ENCODE measurements at places on chromosomes 6 and 20.
A peak's percentile ranks its signal among the peaks of the same experiment; 100 is the strongest.

DNA sequence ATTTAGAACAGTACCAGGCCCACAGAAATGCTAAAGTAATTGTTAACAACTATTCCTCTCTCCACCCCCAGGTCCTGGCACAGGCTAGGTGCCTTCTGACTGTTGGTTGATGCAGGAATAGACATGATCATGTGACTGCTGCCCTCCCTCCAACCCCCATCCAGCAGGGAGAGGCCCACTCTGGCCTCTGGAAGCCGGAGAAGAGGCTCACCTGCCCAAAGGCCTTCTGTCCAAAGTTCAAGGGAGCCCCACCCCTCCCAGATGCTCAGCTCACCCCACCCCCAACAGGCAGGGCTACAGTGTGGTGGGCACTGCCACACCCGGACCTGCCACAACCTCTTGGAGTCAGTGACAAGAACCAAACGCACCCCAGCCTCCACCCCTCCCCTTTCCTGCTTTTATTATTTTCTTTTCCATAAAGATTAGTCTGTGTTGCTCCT, 26.9 kb upstream of the FOXP4 start:
- no peak for DNase-seq

DNA sequence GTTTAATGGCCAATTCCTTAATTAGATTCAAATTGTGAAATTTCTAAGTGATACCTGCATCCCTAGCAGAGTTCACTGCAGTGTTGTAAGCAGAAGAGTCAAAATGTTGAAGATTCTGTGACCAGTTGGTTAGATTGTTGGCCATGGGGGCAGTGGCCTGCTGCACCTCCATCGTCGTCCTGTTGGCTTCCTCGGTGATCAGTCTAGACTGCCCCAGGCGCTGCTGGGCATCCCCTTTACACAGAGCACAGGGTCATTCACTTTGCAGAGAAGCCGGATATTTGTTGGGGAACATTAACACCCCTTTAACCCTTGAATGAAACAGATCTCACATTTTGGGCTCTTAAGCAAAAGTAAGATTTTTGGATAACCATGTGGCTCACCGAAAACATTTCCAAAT, 60.7 kb downstream of the FAM229B start:
- no peak for DNase-seq

- DNase-seq = no peak
These were observed at the start of gene DST for GRCh38 chr6:56642366-56643261. DST (minus strand) TSS chr6:56642889.

- DNase-seq = no peak
These were observed 106.4 kb upstream of the PDE10A start for GRCh38 chr6:165769401-165769800.

GRCh38 chr6:1993042-1993441, 252.4 kb downstream of the GMDS start:
- no peak for DNase-seq

DNA sequence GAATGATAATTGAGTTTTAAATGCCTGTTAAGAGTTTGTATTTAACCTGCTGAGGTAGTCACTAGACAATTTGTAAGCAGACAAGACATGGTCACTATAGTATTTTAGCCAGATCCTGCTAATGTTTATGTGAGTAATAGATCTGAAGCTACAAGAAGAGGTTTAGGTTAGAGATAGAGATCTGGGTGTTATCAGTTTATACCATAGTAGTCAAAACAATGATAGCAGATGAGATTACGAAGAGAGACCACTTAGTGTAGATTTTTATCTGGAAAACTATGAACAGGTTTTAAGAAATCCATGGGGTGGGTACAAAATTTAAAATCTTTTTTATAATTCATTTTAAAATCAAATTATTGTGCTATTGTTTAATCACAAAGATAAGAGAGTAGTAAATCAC, 47.5 kb downstream of the PHIP start:
- DNase-seq = no peak

- no peak for DNase-seq
These were observed 15.4 kb downstream of the EZR start for GRCh38 chr6:158803733-158804143.

DNA sequence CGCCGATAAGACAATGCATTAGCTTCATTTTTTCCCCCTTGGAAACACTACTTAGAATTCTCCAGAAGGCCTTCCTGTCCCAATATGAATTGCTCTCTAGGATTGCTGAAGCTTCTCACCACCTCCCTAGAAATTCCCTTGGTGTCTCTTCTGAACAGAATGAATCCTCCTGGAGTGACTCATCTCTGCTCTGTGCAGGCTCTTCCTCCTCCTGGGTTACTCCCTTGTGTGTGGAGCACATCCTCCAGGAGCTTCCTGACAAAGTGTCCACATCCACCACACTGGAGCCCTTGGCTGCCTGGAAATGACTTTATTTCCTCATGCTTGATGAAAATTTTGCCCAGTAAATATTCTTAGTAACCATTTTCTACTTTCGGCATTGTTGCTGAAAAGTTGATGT, 54.4 kb downstream of the DTNBP1 start:
- no peak for DNase-seq

DNA sequence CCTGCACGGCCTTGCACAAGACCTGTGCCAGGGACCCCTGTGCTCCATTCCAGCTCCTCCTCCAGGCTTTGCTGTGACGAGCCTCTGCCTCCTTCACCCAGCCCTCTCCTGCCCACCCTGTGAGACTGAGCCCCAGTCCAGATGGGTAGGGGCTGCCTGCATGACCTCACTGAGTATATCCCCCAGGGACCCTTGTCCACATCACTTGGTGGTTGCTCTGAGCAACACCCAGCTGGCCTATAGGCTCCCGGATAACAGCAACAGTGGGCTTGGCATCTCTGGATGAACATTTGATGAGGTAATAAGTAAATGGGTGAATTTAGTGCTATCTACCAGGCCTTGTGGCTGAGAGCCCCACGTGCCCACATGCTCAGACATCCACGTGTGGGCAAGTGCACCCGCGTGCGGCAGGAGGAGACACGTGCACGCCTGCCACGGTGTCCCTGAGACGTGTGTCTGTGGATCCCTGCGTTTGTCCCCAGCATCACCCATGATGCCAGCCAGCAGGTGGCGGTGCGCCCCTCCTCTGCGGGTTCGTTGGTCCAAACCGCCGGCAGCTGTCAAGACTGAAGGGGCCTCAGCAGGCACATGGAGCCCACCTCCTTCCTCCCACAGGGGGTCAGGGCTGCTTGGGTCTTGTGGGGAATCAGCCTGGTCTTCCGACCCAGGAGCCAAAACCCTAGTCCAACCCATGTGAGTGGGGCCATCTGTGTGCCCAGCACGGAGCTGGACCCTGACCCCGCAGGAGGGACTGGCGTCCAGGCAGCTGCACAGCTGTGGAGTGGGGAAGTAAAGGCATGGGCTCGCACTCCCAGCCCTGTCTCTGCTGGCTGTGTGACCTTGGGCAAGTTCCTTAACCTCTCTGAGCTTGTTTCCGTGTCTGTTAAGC, 45.9 kb downstream of the FGD2 start:
- DNase-seq = peak; percentile 91

DNA sequence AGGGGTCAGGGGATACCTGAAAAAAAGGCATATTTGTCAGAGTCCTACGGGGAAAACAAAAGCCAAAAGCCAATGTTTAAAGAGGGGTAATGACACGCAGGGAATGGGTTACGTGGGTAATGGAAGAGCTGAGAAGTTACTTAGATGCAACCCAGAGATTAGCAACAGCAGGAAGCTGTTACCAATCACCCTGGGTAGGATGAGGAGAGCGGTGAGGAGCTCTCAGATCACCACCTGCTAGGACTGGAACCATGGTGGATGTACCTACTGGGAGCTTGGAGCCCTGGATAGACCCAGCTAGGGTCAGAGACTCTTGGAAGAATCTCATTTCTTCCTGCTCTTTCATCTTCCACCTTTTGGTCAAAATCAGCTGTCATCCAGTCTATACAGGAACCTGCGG, 51.2 kb upstream of the RNF24 start:
- no peak for DNase-seq

DNA sequence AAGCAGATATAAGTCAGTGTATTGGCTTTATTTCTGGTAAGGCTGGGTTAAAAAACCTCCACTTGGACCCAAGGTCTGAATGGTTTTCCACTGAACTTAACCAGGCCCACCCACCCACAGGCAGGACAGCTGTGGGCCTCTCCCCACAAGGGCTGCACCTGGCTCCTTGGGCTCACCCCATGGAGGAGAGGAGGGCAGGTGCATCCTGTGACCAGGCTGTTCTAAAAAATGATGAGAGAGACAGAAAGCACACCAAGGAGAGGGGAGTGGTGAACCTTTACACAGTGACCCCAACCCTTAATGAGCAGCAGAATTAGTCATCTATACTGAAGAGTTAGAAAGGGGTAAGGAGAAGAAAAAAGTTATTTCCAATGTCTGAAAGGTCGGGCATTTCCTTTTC, 34.5 kb upstream of the DUSP22 start:
- DNase-seq = no peak

GRCh38 chr6:41545247-41545702, 906 bp upstream of the FOXP4 start:
- no peak for DNase-seq

GRCh38 chr6:26358511-26358981, 6.5 kb upstream of the BTN3A2 start:
- DNase-seq = no peak

- no peak for DNase-seq
These were observed 44.7 kb downstream of the SOBP start for GRCh38 chr6:107534571-107535141.

- DNase-seq = no peak
These were observed 56.2 kb downstream of the SNX9 start for GRCh38 chr6:157879034-157879872.

DNA sequence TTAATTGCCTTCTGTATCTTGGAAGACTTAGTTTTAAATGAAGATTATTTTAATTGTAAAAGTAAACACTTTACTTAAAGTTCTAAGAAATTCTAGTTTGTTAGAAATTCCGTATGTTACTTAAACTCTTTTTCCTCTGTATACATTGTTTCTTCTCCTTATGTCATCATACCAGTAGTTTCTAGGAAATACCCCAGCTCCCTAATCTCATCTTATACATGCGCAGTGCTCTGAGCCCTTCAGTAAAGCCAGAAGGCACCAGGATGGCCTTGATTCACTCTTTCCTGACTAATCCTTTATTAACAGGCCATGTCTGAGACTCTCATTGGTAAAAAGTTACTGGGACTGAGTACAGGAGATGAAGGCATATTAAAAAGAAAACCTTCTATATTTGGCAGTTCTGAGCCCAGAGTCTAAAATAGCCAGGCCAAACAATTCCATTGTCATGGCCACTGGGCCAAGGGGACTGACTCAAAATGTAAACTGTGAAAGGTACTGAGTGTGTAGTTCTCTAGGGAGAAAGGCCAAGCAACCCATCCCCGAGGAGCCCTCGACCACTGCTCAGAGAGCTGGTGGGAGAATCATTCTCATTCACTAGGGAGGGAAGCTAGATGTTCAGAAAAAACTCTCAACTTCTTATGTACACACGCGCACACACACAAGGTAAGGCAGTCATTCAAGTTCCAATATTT, 25.0 kb downstream of the SLC22A1 start:
- DNase-seq = no peak

DNA sequence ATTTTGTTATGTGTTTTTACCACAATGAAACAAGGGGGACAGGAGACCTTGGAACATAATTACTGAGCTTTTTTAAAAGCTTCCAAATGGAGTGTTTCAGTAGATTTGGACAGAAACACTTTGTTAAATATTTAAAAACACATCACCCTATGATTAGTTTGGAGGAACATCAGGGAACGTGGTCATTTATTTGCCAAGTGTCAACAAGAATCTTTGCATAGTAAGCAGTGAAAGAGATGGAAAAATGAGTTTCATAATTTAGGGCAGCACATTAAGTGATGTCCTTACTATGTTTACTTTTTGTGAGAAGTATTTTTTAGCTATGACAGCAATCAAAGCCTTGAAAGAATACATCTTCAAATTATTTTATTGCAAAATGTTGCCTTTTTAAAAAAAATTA, 82.6 kb downstream of the PROKR2 start:
- no peak for DNase-seq

GRCh38 chr6:141467041-141467440, 665.7 kb upstream of the GJE1 start:
- no peak for DNase-seq

DNA sequence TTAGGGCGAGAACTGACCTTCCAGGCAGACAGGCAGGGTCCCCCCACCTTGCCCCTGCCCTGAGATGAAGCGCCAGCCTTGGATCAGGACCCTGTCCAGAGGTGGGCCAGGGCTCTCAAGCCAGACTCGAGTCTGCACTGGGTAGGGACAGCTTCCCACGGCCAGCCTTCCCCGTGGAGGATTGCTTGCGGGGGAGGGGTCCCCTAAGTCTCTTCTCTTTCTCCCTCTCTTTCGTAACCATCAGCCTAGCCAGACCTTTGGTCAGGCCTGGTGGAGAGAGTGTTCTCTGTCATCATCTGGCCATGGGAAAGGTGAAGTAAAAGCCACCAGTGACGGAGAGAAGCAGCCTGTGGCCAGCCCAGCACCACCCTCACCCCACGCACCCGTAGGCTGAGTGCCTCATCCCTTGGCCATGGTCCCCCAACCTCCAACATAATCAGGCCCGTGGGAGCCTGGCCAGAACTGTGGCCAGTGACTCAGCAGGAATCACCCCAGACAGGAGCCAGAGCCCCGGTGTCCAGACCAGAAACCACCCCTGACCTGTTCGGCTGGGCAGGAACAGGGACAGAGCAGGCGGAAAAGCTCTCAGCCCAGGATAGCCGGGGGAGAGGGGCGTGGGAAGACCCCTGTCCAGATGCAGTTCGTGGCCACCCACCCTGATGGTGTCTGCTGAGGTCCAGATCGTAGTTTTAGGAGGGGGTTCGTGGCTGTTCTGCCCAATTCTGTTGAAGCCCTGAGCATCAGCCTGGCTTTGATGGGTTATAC, 47.1 kb downstream of the SNAI1 start:
- DNase-seq = no peak

DNA sequence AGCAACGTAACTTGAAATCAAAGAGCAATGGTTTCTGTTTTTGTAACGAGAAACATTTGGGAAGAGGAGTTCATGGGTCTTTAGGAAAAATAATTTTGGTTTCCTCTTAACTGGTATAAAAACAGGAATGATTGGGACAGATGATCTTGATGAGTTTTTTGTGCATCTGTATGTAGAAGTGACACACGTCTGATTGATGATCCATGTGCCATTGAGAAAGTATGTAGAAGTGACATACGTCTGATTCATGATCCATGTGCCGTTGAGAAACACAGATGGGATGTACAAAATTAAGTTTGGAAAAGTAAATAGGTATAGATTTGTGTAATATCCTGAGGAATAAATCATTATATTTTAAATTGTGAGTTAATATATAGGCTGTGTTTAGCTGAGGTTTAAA, 2.1 kb downstream of the KIAA1586 start:
- DNase-seq = no peak

GRCh38 chr6:144343701-144344428, 58.7 kb downstream of the UTRN start:
- DNase-seq = no peak
